Glutamatergic neuron (in vitro differentiated cells): ENCODE measurements at places on chromosomes 16 and 17.

DNA sequence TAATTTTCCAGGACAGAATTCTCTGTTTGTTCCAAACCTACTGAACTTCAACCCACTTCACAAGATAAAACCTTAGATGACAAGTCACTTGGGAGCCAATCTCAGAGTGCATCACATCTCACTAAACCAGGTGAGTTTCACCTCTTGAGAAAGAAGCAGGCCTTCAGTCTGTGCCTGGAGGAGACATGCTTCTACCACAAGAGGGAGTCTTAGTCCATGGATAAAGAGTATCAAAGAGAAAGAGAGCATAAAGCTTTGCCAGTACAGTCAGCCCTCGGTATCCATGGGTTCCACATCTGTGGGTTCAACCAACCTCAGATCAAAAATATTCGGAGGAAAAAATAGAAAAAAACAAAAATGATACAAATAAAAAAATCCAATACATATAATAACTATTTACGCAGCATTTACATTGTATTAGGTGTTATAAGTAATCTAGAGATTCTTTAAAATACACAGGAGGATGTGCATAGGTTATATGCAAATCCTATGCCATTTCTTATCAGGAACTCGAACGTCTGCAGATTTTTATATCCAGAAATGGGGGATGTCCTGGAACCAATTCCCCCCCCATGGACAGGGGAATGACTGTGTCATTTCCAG is 37.7 kb downstream of the DUSP14 start:
- DNase-seq = no peak

GRCh38 chr17:6420173-6420641 is 14.7 kb downstream of the AIPL1 start:
- DNase-seq = peak; percentile 68

DNA sequence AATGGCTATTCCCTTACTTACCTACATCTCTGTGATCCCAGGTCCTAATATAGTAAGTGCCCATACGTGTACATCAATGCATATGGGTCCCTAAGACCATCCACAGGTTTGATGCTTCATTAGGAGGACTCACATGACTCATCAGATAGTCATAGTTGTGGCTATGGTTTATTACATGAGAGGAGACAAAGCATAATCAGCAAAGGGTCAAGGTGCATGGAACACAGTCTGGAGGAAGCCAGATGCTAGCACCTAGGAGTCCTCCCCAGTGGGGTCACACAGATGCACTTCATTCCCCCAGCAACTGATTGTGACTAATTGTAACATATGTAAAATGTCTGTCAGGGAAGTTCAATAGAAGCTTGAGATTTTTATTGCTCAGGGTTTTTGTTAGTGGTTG is 42.8 kb downstream of the PHKB start:
- no peak for DNase-seq

DNA sequence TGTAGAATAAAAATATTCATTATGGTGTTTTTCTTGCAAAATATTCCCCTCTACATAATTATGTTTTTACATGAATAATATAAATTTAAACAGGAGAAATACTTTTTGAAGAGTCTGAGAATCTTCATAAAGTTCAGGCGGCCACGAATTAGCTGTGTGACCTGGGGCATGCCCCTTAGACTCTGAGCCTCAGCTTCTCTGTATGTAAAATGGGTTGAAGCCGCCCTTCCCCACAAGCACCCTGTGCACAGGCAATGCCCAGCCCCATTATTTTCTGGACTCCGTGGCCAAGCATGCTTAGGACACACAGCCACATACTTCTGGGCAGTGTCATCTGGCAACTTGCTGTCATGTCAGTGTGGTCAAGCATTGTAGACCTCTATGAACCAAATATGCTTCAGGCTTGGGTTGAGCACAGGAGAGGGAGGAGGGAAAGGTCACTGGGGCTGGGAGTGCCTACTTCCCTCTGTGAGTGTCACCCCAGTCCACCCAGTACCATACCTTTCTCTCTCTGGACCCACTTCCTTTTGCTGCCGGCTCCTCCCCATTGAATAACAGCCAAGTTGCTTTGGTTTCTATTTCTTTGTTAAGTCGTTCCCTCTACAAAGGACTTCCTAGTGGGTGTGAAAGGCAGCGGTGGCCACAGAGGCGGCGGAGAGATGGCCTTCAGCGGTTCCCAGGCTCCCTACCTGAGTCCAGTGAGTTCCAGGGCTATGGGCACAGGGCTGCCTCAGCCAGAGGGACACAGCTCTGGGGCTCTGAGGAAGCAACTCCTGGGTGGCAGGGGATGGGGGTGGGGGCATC is at the start of gene LGALS9:
LGALS9 (plus strand) TSS at position 582 of the 804 bp plus-strand sequence; CDS start at position 660, 78 bp downstream.
- no peak for DNase-seq

DNA sequence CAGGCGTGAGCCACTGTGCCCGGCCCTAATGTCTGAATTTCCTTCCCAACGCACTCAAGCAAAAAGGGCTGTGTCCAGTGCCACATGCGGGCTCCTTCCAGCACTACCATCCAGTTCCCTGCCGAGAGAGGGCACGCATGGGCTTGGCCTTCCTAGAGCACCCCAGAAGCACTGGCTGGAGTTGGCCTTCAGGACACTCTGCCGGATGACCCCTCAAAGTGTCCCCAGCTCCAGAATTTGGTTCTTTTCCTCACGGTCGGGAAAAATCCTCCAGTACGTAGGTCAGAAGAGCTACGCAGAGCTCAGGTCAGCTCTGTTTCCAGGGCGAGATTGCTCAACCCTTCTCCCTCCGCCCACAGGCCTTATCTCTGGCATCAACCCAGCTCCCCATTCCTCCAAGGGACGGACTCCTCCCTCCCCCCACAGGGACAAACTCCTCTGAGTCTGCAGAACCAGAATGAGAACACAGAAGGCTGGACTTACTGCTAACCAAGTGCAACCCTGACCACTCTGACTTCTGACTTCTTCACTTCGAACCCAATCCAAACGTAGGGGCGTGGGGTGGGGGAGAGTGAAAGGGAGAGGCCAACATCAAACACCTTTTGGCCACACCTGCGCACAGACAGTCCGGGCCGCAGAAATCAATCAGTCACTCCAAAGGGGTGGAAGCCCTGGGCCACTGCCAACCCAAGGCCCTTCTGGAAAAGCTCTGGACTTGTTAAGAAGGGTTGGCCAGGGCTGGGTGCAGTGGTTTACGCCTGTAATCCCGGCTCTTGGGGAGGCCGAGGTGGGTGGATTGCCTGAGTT is 3.6 kb downstream of the CDC42EP4 start:
- no peak for DNase-seq

DNA sequence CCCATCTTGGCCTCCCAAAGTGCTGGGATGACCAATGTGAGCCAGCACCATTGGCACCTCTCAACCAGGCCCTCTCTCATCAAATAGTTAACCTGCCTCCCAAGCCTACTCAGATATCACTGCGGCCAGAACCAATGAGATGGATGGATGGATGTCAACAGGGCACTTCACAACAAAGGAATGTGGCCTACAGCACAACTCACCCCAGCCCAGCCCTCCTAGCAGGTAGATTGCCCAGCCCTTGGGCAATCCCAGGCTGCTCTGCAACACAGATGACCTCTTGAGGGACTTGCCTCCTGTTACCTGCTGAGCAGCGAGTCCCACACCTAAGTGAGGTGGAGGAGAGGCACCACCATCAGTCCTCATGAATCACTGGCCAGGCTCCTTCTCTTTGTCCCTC is 22.6 kb upstream of the KIFC3 start:
- DNase-seq = no peak

GRCh38 chr16:69166221-69166833 is 20.6 kb upstream of the SNTB2 start:
- DNase-seq = no peak

GRCh38 chr17:60065867-60066266 is 12.9 kb downstream of the HEATR6 start:
- no peak for DNase-seq

DNA sequence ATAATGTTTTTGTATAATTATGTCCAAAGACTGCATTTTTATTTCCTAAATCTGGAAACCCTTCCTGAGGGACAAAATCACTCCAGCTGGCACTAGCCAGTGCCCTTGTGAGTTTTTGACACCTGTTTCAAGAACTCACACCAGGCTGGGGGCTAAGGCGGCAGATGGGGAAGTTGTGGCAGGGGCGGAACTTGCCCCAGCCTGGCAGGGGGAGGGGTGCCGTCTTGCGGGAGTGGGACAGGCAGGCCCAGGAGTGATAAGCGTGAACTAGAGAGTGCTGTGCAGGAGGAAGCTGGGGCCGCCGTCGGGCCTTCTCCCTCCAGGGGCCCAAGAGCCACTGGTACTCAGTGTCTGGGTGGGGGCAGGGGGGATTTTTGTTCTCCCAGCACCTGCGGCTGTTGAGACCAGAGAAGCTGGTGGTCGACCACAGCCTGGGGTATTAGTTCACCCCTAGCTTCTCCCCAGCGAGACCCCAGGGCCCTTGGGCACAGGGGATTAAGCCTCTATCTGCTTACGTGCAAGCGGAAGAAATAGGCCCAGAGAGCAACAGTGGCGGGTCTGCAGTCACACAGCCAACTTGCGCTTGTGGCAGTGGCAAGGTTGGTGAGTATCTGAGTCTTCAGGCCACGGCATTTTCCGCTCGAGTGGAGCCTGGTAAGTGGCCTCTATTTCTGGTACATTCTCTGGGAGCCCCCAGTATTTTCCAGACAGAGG is 40.2 kb upstream of the PLCG2 start:
- no peak for DNase-seq

GRCh38 chr16:78290395-78290794 is 190.9 kb downstream of the WWOX start:
- DNase-seq = no peak

DNA sequence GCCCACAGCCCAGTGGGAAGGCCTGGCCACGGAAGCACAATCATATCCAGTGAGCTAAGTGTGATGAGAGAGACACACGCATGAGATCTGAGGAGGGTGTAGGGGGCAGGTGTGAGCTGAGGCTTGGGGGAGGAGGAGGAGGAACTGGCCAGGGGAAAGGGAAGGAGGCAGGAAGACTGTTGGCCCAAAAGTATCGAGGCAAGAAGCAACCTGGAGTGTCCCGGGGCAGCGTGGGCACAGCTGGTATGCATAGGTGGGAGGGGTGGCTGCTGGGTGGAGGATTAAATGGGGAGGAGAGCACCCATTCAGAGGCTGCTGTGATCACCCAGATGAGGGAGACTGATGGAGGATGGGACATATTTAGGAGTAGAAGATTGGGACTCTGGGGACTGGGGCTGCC is 41.4 kb downstream of the ARHGAP27 start:
- no peak for DNase-seq

- no peak for DNase-seq
Measured at GRCh38 chr16:68997564-68997963, 107.9 kb upstream of the HAS3 start.

- peak; percentile 56 for DNase-seq
Measured at GRCh38 chr17:36705874-36706731, 104.7 kb downstream of the MRM1 start.

DNA sequence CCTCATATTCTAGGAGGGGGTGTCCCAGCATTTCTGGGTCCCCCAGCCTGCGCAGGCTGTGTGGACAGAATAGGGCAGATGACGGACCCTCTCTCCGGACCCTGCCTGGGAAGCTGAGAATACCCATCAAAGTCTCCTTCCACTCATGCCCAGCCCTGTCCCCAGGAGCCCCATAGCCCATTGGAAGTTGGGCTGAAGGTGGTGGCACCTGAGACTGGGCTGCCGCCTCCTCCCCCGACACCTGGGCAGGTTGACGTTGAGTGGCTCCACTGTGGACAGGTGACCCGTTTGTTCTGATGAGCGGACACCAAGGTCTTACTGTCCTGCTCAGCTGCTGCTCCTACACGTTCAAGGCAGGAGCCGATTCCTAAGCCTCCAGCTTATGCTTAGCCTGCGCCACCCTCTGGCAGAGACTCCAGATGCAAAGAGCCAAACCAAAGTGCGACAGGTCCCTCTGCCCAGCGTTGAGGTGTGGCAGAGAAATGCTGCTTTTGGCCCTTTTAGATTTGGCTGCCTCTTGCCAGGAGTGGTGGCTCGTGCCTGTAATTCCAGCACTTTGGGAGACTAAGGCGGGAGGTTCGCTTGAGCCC is 11.6 kb downstream of the STH start:
- DNase-seq = no peak

DNA sequence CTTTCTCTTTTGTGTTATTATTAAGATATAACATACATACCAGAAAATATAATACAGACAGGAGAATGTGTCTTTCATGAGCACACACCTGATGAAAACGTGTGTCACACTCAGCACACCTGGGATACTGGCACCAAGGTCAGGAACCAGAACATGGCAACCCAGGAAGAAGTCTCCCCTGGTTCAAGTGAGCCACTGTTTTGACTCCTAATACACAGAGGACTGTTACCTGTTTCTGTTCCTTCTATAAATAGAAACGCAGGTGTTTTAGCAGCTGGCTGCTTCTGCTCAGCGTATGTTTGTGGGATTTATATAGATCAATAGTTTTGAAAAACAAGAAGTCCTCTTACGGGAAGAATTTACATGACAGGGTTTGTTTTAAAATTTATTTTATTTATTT is 3.5 kb downstream of the SEC14L1 start:
- DNase-seq = no peak

DNA sequence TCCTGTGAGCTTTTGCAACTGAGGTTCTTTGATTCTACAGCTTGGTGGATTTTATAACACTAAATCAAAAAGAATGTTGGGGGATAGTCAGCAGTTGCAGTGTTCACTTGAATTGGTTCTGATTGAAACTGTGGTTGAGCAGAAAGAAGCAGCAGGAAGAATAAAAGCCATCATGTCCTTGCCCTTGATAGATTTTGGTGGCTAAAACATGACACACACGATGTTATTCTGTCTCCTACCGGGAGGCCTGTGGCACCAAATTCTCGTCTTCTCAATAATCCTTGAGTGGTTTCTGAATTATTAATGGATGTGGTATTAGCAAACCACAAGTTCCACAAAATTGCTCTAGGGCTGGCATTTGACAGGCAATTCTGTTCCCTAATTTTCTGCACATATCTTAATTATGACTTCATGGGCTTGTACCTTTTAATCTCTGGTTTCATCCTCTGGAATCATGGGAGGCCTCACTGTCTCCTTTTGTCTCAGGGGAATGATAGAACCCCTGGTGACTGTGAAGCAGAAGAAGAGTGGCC is 338.2 kb downstream of the SNX29 start:
- DNase-seq = no peak

DNA sequence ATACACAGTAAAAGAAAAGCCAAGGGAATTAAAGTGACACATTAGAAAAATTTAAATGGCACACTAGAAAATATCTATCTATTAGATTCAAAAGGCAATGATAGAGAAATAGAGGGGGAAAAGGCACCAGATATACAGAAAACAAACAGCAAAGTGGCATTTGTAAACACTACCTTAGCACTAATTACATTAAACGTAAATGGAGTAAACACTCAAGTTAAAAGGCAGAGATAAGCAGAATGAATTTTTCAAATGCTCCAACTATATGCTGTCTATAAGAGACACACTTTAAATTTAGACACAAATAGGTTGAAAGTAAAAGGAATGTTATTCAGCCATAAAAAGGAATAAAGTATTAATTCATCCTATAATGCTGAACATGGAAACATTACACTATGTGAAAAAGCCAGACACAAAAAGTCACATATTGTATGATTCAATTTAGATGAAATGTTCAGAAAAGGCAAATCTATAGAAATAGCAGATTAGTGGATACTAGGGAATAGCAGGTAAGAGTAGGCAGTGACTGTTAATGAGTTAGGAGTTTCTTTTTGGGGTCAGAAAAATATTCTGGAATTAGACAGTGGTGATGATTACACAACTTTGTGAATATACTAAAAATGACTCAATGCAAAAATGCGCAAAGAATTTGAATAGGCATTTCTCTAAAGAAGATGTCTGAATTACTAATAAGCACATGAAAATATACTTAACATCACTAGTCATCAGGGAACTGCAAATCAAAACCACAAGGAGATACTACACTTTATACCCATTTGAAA is 92.4 kb downstream of the BRIP1 start:
- no peak for DNase-seq
